ENCODE measurements at places on chromosomes 11 and 22.
A peak's percentile ranks its signal among the peaks of the same experiment; 100 is the strongest.

- DNase-seq, result peak; percentile 41
Observed at GRCh38 chr11:67732045-67732787, 57.8 kb upstream of the ALDH3B2 start.

DNA sequence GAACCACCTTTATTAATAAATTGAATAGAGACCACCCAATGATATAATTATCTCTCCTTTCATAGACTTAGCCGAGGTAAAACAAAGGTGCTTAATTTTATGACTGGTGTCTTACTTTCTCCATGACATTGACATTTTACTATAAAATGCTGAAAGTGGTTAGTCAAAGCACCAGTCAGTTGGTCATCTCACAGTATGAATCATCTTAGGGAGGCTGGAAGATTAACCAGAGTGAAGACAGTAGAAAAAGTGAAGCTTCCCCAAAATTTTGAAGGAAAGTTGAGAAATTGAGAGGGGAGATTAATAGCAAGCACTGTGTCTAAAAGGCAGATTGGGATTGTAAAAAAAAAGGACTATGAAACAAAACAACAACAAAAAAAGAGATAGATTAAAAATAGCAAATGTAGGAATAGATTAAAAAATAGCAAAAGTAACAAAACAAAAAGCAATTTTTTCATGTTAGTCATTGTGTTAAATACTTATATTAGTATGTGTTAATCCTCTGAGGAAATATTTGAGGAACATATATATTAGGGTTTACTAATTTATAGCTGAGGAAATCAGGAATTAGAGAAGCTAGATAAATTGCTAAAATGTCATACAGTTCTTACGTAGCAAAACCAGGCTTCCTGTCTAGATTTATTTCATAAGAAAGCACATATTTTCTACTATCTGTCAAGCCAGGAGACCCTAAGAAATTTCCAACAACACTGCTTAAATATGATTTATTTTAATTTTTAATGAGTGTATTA is 557.3 kb upstream of the ANO5 start:
- no peak for DNase-seq

DNA sequence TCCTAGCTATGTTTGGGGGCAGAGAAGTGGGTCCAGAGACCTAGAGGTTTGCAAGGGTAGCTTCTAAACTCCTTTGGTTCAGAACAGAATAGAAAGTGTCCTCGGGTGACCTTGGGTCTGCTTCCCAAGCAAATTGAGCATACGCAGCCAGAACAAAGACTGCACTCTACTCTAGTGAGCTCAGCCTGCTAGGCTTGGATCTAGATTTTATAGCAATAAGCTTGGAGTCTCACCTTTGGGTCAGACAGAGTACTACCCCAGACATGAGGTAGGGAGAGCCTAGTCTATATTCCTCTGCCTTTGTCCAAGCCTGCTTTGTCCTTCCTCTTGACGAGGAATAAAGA is 52.6 kb upstream of the ELF5 start:
- DNase-seq, result no peak

DNA sequence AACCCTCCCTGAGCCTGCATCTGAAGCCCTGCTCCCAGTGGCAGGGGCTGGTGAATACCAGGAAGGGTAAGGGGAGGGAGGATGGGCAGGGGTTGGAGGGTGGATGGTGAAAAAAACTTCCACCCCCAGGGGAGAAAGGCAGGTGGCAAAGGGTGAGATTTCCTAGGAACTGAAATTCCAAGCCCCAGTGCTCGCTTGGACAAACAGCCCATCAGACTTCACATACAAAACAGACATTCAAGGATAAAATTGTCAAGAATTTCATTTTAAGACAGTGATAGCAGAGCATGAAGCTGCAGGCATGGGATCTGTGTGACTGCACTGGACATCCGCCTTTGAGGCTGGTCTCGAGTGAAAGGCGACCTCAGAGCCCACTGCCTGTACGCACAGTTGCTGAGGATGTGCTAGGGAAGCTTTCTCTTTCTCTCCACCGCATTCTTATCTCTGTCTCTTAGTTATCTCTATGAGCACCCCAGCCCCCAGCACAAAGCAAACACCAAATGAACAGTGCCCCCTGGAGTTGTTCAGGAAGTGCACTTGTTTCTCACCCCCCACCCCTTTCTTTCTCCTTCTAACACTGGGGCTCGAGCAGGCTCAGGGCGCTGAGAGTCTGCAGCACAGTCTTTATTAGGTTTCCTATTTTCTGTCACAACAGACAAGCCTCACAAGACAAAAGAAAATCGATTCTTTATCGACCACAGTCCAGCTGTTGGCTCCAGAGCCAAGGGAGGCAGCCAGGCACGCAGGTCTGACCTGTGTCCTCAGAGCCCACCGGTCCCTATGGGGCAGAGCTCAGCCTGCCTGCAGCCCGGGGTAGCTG is 237.3 kb upstream of the NCAM1 start:
- no peak for DNase-seq

DNA sequence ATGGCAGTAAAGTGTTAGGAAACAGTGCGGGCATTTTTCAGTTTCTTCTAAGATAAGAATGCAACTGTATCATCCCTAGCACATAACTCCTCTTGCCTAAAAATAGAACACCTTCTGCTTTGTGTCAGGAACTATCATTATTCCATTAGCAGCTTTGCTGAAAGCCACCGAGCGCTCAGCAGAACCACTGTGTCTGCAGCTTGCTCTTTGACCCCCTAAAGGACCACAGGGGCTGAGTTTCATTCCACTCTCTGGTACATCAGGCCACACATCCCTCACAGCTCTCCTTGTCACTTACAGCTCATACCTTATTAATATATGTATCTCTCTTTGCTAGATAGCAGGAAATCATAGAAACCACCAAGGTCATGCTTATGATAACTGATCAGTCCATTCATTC is 360.2 kb downstream of the KCNA4 start:
- DNase-seq, result no peak

GRCh38 chr22:19004471-19004870 is 68.4 kb upstream of the PRODH start:
- no peak for DNase-seq

DNA sequence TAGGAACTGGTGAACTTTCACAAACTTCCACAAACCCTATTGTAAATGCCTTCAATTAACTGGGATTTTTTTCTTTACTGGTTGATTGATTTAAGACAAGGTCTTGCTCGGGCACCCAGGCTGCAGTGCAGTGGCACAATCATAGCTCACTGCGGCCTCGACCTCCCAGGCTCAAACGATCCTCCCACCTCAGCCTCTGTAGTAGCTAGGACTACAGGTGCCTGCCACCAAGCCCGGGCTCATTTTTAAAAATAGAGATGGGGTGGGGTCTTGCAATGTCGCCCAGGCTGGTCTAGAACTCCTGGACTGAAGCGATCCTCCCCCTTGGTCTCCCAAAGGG is 35.7 kb upstream of the POLA2 start:
- no peak for DNase-seq

DNA sequence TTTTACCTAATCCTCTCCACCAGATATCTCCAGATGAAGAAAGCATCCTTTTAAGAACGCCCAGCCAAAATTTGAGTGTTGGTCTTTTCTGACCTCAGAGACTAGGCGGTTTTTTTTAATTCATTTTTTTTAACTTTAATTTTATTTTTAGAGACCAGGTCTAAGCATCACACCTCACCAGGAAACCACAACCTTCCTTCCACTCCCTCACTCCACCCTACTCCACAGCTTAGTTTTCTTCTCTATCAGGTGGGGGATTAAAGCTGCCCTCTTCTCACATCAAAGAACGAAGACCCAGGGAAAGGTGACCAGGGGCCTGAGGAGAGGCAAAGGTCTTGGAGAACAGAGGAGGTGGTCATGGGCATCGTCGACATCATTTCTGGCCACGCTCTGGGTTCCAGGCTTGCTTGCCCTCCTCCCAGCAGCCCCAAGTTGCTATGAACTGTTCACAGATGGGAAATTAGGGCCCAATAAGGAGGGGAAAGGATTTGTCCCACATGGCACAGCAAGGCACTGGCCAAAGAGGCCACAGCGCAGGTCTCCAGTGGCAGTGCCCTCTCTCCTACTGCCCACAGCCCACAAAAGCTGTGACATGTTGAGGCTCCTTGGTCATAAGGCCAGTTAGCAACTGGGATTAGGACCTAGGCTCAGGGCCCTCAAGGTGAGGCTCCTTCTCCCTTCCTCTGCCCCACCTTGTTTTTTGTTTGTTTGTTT is 1.4 kb upstream of the PEX16 start:
- no peak for DNase-seq

All from CD8-positive, alpha-beta T cell (primary cell).